Activated T-cell treated with anti-CD3 and anti-CD28 coated beads, Interleukin-2, amount 50 U/mL, for 48 hours (primary cell): ENCODE measurements at places on chromosomes 13 and 19.

- DNase-seq: no peak
Measured at GRCh38 chr19:11373166-11373884, 1.1 kb upstream of the SWSAP1 start.

GRCh38 chr19:30361721-30362120 is 10.5 kb upstream of the ZNF536 start:
- DNase-seq: no peak

DNA sequence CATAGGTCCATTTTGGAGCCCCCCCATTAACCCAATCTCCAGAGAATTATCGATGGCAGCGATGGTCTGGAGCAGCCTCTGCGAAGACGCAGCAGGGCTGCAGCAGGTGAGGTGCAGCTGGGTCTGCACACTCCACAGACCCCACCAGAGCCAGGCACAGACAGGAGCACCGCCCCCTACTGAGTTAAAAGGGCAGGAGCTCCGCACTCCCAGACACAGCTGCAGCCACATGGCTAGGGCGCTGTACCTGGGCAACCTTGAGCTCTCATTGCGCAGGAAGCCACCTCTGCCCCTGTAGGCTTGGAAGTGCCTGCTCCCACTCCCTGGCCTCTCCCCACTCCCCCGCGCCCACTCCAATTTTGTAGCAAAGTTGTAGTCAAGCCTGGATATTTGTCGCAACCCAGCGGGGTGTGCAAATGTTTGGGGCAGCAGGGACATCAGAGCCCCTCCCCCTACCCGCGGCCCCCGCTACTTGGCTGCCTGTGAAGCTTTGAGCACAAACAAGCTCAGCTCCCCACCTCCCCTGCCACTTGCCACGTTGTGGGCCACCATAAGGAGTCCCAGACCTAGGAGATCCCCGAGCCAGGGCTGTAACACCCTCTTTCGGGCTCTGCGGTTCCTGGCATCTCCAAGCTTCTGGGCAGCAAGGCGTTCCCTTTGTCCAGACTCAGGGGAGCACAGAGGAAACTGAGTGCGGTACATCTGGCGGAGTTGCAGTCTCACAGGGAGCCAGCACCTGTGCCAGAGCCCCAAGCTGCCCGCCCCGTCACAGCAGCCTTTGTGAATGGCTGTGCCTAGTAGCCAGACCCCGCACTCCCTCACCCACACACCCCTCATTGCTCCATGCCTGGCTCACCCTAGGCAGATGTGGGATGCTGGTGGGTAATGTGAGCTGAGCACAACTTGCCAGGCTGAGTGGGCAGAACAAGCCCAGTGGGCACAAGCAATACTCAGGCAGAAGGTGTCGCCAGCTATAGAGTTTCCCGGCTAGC is 949.7 kb upstream of the SLITRK1 start:
- DNase-seq: no peak

- no peak for DNase-seq
Measured at GRCh38 chr13:48201044-48201443, 32.0 kb upstream of the ITM2B start.

- no peak for DNase-seq
Measured at GRCh38 chr19:4717191-4717965, 6.3 kb downstream of the DPP9 start.

- no peak for DNase-seq
Measured at GRCh38 chr13:30679483-30680330, 55.6 kb upstream of the ALOX5AP start.

GRCh38 chr13:103203735-103204330 is 137.6 kb upstream of the SLC10A2 start:
- DNase-seq: no peak

DNA sequence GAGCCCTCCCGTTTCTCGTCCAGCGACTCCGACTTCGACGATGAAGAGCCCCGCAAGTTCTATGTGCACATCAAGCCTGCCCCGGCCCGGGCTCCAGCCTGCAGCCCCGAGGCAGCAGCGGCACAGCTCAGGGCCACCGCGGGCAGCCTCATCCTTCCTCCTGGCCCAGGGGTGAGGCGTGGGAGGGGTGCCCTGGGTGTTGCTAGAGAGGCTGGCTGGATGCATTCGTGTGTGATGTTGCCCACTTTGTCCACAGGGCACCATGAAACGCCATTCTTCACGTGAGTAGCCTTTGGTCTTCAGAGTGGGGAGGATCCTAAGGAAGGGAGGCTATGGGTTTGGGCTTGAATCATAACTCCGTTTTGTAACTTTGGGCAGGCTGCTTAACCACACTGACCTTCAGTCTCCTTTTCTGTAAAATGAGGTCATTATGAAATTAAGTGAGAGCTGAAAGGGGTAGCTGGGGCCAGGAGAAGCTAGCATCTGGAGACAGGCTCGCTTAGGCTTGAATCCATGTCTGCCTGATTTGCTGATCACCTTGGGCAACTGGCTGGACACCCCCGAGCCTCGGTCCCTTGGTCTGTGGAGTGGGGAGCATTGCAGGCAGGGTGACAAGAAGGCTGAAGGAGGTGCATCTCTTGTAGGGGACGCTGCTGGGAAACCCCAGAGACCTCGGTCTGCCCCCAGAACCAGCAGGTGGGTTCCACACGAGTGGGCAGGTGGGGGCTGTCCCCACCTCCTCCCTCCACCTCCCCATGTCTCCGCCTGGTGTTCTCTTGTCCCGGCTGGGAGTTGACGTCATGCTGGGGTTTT is 18.7 kb upstream of the B3GNT3 start:
- no peak for DNase-seq

- no peak for DNase-seq
Measured at GRCh38 chr13:77916488-77916887, 2.1 kb downstream of the EDNRB start.

GRCh38 chr19:36097036-36097435 is 13.9 kb upstream of the OVOL3 start:
- DNase-seq: no peak

- no peak for DNase-seq
Measured at GRCh38 chr13:100461309-100462030, 127.1 kb downstream of the GGACT start.

GRCh38 chr13:113566227-113566561 is 18.4 kb upstream of the TFDP1 start:
- peak; percentile 4 for DNase-seq

DNA sequence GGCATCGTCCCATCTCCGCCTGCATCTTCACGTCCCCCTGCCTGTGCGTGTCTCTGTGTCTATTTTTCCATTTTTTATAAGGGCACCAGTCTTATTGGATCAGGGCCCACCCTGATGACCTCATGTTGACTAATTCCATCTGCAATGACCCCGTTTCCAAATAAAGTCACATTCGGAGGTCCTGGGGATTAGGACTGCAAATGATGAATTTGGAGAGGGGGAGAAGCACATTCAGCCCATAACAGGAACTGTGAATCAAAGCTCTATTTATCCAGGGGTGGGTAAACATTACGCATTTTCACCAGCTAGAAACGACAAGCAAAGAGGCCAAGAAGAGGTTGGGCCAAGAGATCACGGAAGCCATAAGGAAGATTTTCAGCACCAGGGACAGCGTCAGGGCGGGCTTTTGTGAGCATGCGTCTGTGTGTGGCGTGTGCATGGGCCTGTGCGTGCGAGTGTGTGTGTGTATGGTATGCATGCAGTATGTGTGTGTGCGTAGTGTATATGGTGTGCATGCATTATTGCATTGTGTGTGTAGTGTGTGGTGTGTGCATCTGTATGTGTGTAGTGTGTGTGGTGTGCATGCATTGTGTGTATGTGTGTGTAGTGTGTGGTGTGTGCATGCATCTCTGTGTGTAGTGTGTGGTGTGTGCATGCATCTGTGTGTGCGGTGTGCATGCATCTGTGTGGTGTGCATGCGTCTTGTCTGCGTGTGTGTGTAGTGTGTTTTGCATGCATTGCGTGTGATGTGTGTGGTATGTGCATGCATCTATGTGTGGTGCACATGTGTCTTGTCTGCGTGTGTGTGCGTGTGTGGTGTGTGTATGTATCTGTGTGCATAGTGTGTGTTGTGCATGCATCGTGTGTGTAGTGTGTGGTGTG is 19.6 kb downstream of the CELF5 start:
- DNase-seq: peak; percentile 71

GRCh38 chr19:51799774-51800472 is 5.0 kb downstream of the FPR3 start:
- no peak for DNase-seq

GRCh38 chr13:90565985-90566713 is 781.3 kb upstream of the MIR17HG start:
- no peak for DNase-seq

- DNase-seq: peak; percentile 78
Measured at GRCh38 chr19:1513499-1514294, 878 bp upstream of the ADAMTSL5 start.

DNA sequence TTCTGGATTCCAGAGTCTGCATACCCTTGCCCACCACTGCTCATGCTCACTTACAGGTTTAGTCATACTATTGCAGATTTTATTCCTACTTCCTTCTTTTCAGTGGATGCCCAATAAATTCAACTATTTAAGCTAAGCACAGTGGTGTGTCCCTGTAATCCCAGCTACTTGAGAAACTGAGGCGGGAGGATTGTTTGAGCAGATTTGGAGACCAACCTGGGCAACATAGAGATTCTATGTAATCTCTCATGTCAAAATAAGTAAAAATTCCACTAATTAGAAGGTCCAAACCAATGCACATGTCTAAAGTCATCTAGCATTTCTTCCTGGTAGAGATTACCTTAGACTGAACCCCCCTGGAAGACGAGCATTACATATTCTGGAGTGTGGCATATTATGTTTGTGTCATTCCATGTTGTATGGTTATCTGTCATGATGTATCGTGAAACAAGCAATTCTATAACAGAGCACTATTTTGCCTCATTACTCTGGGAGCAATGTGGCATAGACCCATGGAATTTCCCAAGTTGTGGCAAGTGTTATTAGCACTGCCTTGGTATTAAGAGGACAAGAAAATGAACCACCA is 8.3 kb downstream of the HMGB1 start:
- no peak for DNase-seq

- no peak for DNase-seq
Measured at GRCh38 chr13:100630555-100630954, 42.0 kb upstream of the GGACT start.

DNA sequence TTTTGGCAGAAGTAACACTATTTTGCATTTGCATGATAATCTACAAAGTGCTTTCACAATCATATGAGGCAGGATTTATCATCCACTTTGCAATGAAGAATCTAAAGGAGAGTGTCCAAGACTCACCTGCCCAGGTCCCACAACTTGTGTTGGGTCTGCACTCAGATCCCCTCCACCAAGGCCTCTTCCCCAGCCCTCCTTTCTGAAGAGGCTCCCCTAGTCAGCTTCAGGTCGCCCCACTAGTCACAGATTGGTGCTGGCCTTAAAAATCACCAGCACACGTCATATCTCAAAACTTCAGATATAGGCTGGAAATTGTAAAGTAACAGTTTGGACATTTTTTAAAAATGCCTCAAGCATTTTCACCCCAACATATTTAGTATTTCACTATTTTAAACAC is 17.5 kb downstream of the ATP7B start:
- no peak for DNase-seq

DNA sequence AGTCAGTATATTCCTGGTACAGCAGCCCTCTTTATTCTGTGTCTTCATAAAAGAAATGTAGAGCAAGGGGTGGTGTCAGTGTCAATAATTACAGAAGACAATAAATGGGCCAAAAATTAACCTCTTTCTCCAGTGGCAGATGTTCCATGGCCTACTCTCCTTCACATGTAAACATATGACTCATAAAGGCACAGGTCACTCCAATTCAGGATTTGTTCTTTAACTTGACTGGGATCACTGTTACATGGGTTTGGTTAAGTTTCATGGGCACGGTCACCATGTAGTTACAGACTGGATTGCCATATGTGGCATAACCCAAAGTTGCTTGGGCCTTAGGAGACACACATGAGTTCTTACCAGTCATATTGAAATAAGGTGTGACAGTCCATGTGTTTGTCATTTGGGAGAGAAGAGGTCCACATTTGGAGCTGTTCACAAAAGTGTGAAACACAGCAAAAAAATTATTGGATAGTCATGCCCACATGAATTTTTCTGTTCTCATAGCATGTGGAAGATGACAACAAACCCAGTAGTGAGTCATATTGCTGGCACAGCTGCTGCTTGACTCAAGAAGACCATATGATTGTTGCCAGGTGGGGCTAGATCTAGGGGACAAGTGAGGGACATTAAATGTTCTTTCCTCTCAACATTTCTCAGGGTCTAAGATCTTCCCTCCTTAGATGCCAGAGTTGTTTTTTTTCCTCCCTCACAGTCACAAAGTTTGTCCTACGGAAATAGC is 68.1 kb upstream of the HTR2A start:
- DNase-seq: no peak

- no peak for DNase-seq
Measured at GRCh38 chr13:88544836-88545235, 873.7 kb downstream of the SLITRK5 start.

DNA sequence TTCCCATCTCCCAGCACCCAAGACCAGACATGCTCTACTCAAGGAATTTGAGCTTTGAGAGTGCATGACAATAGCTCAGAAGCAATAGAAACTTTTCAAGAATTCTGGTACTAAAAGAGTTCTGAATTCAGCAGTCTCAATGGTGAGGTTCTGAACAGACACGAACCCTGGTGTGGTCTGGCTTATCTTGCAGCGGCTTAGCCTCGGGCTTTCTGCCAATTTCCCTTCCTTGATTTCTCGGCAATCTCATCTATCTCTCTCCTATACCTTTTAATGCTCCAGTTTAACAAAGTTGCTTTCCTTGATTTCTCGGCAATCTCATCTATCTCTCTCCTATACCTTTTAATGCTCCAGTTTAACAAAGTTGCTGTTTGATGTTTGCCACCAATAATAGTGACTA is 174.6 kb downstream of the SPRY2 start:
- DNase-seq: no peak

DNA sequence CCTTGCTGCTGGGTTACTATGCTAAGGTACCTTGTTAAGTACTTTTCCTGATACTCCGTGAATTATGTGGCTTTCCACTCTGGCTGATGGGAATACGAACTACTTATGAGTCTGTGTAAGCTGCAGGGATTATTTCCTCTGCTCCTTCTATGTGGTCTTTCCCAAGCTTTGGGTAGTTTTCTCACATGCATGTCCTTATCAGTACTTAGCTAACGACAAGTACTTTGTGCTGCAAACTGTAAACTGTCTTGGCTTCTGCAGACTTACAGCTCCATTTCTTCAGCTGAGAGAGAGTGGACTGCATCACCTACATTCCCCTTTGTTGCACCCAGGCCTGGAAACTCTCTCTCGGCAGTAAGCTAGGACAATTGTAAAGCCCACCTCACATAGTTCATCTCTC is 76.6 kb downstream of the FGF9 start:
- DNase-seq: no peak

- no peak for DNase-seq
Measured at GRCh38 chr13:36518707-36519106, 86.4 kb downstream of the CCNA1 start.

GRCh38 chr13:110380359-110381028 is 73.4 kb downstream of the COL4A2 start:
- DNase-seq: no peak
